ENCODE measurements at places on chromosomes 2 and 18.

- no peak for DNase-seq
Measured at GRCh38 chr2:112685271-112685884, 35.4 kb upstream of the NT5DC4 start.

- DNase-seq, result no peak
Measured at GRCh38 chr18:45350404-45351156, 264.7 kb upstream of the SLC14A2 start.

DNA sequence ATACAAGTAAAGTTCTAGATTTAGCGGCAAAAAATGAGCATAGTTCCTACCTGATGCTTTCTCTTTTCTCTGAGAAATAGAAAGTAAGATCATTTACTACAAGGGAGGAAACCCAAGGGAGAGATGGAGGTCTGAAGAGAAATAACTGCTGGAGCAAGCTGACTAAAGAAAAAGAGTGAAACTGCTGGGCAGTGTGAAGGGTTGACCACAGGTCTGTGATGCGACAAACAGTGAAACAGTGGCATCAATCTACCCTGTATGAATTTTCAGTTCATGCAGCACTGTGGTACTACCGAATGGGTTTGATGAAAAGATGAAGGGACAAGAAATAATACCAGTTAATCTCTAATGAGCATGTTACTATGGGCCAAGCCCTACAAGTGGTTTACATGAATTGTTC is 52.2 kb downstream of the CUL3 start:
- DNase-seq, result no peak

GRCh38 chr18:48765053-48765452 is 185.7 kb downstream of the SMAD7 start:
- no peak for DNase-seq

DNA sequence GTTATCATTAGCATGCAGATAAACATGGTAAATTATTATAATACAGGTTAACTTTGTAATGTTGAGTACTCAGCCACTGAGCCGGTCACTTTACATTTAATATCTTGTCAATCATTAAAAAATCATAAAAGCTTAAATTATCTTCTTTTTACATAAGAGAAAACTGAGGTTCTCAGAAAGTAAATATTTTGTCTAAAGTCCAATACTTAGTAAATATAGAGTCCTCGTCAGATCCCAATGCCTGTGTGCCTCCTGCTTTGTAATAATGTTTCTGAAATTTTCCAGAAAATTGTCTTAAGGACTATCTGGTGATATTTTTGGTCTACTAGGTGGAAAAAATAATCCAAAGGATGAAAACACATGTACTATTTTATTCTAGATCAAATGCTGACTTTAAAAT is 116.3 kb upstream of the WDSUB1 start:
- DNase-seq, result no peak

- DNase-seq, result no peak
Measured at GRCh38 chr2:196914867-196915460, 11.5 kb downstream of the PGAP1 start.

GRCh38 chr2:153770359-153770991 is 101.2 kb upstream of the GALNT13 start:
- DNase-seq, result no peak
